Natural killer cell treated with Interleukin-12 subunit alpha and Interleukin-12 subunit beta and Interleukin-15 and Interleukin-18, amount 100 ng/mL, for 72 hours (primary cell): ENCODE measurements at places on chromosomes 12 and 14. TPM values are rescaled to one million over a fixed set of nuclear protein-coding genes. Genes with fewer than 3 reads are reported as not detected.

GLT1D1 gene
- 0.14 TPM for total RNA-seq

ZFYVE26 gene
- 25.4 TPM for total RNA-seq

RACGAP1 gene
- 107 TPM for total RNA-seq

DAO gene
- not detected for total RNA-seq

KRT72 gene
- not detected for total RNA-seq

ABCD2 gene
- 0.45 TPM for total RNA-seq

ARHGDIB gene
- 543 TPM for total RNA-seq

DEGS2 gene
- not detected for total RNA-seq

GLIPR1L1 gene
- not detected for total RNA-seq

TEAD4 gene
- total RNA-seq: not detected

CLEC4D gene
- total RNA-seq: not detected

GRCh38 chr12:57896115-57896433, 45.3 kb upstream of the ATP23 start:
- no peak overlapping the region for H3K4me3 ChIP-seq
- DNase-seq: no peak

DNA sequence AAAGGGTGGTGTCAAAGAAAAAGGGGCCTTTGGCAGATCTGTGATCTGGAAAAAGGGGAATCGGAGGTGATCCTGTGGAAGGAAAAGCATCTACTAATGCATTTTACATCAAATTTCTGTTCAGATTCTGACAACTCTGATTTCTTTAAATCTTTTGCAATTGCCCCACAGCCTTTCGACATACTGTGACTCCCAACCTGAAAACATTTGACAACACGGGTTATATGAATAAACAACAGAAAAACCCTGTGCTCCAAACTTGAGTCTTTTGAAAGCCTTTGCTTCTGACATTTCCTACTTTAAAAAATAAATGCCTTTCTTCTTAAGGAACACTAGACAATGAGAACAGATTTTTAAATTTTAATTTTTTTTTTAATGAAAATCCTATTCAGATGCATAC, 231.9 kb upstream of the HMGA2 start:
- H3K27ac ChIP-seq: no peak overlapping the region
- H3K4me1 ChIP-seq: no peaks in the 10 kb centered on the region
- H3K36me3 ChIP-seq: no peaks in the 10 kb centered on the region
- no peak overlapping the region for H3K4me3 ChIP-seq

- DNase-seq: no peak
- peak overlapping the region; percentile 6 for H3K4me3 ChIP-seq
- H3K4me1 ChIP-seq: peaks cover 30% of the 10 kb centered on the region
- H3K27me3 ChIP-seq: no peaks in the 10 kb centered on the region
- no peaks in the 10 kb centered on the region for H3K36me3 ChIP-seq
- peak overlapping the region; percentile 70 for H3K27ac ChIP-seq
These were observed 7.7 kb upstream of the VPS37B start for GRCh38 chr12:122903693-122904034.

GRCh38 chr12:93790472-93791152, 113.4 kb downstream of the CRADD start:
- DNase-seq: no peak
- H3K4me1 ChIP-seq: peaks cover 35% of the 10 kb centered on the region
- H3K36me3 ChIP-seq: peaks cover 11% of the 10 kb centered on the region
- H3K27ac ChIP-seq: no peak overlapping the region

DNA sequence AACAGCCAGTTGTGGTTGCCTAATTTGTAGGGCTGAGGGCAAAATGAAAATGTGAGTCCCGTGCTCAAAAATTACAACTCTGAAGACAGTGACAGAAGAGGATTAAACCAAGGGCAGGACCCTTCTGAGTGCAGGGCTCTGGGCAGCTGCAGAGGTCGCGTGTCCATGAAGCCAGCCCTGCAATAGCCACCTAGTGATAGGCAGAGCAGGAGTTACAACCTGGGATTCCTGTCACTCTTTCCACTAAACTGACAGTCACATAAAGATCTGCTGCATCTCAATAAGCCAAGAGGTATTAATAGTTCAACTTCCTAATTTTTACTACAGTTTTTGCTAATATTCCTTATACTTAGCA, 94.1 kb downstream of the SLC2A13 start:
- no peaks in the 10 kb centered on the region for H3K27me3 ChIP-seq
- H3K4me3 ChIP-seq: peak overlapping the region; percentile 69
- no peaks in the 10 kb centered on the region for H3K36me3 ChIP-seq
- no peak for DNase-seq
- peaks cover 13% of the 10 kb centered on the region for H3K4me1 ChIP-seq
- peak overlapping the region; percentile 81 for H3K27ac ChIP-seq

GRCh38 chr14:83988275-83988674, 1541.7 kb upstream of the FLRT2 start:
- peak overlapping the region; percentile 79 for H3K27ac ChIP-seq
- no peak overlapping the region for H3K4me3 ChIP-seq
- no peaks in the 10 kb centered on the region for H3K27me3 ChIP-seq
- H3K36me3 ChIP-seq: no peaks in the 10 kb centered on the region

GRCh38 chr14:21033133-21033698, 1.4 kb downstream of the RNASE13 start:
- H3K27ac ChIP-seq: no peak overlapping the region
- H3K4me1 ChIP-seq: no peaks in the 10 kb centered on the region
- DNase-seq: no peak
- H3K4me3 ChIP-seq: no peak overlapping the region

DNA sequence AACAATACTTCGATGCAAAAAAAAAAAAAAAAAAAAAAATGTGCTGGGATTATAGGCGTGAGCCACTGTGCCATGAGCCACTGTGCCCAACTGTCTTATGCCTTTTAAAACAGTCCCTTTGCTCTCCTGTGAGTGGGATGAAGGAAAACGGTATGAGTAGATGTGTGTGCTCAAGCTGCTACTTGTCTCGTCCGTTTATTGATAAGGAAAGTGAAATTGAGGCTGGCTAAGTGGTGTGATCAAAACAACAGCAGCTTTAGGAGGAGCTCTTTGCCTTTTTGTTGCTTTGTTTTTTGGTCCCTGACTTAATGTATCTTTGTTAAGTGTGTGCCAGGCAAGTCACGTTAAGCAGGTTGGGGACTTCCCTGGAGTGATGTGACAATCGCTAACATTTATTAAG, 275.9 kb downstream of the TMEM132C start:
- H3K4me3 ChIP-seq: no peak overlapping the region
- H3K27me3 ChIP-seq: peaks cover 30% of the 10 kb centered on the region
- H3K4me1 ChIP-seq: no peaks in the 10 kb centered on the region
- no peak overlapping the region for H3K27ac ChIP-seq

GRCh38 chr12:41585784-41586183, 397.7 kb downstream of the PDZRN4 start:
- no peaks in the 10 kb centered on the region for H3K27me3 ChIP-seq
- no peak overlapping the region for H3K27ac ChIP-seq
- no peak overlapping the region for H3K4me3 ChIP-seq
- no peak for DNase-seq
- no peaks in the 10 kb centered on the region for H3K4me1 ChIP-seq

DNA sequence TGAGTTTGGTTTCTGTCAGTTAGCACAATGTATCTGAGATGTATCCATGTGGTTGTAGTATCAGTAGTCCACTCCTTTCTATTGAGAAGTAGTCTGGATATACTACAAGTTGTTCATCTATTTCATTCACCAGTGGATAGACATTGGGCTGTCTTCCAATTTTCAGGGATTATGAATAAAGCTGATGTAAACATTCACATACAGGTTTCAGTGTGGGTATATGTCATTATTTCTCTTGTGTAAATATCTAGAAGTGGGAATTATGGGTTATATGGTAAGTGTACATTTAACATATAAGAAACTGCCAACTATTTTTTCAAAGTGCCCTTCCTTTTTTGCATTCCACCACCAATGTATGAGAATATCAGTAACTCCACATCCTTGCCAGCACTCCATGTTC, 35.9 kb downstream of the PHLDA1 start:
- no peak for DNase-seq
- H3K27me3 ChIP-seq: no peaks in the 10 kb centered on the region
- peaks cover 55% of the 10 kb centered on the region for H3K4me1 ChIP-seq
- H3K36me3 ChIP-seq: no peaks in the 10 kb centered on the region

DNA sequence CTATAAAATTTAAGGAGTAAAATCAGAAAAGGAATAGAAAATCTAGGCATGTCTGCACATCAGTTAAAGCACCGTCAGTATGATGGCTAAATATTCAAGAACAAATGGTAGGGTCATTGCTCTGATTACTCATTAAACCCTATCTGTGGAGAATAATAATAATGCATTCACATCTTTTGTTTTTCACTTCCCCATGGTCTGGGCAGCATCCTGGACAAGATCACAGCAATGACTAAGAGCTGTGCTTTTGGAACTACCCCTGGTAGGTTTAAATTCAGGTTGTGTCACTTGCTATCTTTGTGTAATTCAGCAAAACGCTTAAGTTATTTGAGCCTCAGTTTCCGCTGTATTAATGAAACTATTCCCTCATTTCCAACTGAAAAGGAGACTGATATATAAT, 33.1 kb downstream of the C12orf42 start:
- no peaks in the 10 kb centered on the region for H3K4me1 ChIP-seq
- no peak overlapping the region for H3K4me3 ChIP-seq
- peaks cover 11% of the 10 kb centered on the region for H3K36me3 ChIP-seq

DNA sequence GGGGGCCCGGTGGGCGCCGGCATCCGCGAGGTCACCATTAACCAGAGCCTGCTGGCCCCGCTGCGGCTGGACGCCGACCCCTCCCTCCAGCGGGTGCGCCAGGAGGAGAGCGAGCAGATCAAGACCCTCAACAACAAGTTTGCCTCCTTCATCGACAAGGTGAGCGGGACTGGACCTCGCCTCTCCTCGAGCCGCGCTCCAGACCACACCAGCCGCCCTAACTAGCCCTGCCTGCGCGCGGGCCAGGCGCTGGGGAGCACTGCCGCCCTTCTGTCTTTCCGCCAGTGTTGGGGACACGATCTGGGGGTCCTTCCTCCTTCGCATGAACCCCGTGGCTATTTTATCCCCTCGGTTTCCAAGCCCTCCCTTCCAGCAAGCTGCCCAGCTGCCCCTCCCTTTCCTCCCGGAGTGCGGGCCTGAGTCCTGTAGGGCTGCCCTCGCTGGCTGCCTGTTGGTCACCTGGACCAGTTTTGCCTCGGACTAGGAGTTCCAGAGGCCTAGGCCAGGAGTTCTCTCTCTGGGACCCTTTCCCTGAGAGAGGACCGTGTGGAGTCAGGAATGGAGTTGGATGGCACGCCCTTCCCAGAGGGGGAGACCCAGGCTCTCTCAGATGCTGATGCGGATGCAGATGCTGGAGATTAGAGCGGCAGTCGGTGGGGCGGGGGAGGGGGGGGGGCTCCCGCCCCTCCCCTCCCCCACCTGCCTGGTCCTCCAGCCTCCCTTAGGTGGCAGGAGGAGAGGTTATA, 592 bp downstream of the KRT7 start:
- DNase-seq: no peak
- peaks cover 49% of the 10 kb centered on the region for H3K27me3 ChIP-seq
- no peak overlapping the region for H3K27ac ChIP-seq
- no peaks in the 10 kb centered on the region for H3K36me3 ChIP-seq
- H3K4me3 ChIP-seq: no peak overlapping the region

DNA sequence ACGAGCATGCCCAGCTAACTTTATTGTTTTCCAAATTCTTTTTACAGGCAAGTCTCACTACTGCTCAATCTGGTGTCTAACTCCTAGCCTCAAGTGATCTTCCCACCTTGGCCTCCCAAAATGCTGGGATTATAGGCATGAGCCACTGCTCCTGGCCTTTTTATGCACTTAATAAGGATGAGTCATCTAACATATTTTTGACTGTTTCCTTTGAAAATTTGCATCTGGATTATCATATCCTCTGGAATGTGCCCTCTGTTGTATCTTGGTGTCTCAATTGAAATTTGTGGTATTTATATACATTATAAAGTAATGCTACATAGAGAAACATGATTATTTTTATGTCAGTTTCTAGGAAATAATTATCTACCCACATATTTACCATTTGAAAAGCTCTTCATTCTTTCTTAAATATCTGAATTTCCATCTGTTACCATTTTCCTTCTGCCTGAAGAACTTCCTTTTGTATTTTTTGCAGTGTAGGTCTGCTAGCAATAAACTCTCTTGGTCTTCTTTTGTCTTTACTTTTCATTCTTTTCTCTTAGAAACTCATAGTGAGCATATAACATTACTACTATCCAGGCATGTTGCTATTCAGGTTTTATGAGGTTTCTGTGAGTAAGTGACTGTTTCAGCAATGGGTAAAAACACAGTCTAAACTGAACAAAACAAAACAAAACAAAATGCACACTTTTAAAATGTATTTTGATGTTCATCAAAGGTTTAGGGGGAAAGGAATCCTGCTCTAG, 52.8 kb upstream of the CNOT2 start:
- no peak overlapping the region for H3K4me3 ChIP-seq
- no peaks in the 10 kb centered on the region for H3K4me1 ChIP-seq
- H3K36me3 ChIP-seq: no peaks in the 10 kb centered on the region
